ENCODE measurements at places on chromosomes 5 and 9. TPM values are rescaled to one million over a fixed set of nuclear protein-coding genes. Genes with fewer than 3 reads are reported as not detected.

- no peak for DNase-seq
Observed at GRCh38 chr9:123778232-123778902, 151.6 kb downstream of the DENND1A start.

GRCh38 chr9:133787754-133788025, 49.5 kb upstream of the SARDH start:
- DNase-seq: peak; percentile 69

DNA sequence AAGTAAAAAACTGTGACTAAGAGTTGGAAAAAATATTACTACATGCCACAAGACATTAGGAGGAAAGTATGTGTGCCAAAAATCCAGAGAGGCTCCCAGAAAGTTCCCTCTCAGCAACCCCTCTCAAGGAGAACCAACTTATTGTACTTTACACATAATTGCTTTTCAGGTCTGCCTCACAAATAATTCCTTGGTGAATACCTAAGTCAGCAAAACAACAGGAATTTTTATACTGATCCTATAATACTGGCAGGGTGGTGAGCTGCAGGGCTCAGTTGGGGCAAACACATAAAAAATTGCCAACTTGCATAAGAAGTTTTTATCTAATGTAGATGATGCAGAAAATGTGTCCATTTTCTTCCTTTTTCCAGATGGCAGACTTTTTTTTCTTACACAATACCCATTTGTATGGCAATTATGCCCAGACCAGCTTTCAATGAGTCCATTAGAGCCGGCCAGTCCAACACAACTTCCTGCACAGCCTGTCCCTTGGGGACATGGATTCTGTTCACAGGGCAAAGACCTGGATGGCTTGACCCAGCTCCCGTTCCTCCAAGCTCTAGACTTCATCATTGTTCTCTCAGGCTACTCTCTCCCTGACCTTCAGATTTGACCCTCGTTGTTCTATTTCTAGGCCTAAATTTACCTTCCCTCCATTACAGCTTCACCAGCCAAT, 31.3 kb downstream of the MARCHF3 start:
- no peak for DNase-seq

Gene PCDHB3
- 0.60 TPM for total RNA-seq

DNA sequence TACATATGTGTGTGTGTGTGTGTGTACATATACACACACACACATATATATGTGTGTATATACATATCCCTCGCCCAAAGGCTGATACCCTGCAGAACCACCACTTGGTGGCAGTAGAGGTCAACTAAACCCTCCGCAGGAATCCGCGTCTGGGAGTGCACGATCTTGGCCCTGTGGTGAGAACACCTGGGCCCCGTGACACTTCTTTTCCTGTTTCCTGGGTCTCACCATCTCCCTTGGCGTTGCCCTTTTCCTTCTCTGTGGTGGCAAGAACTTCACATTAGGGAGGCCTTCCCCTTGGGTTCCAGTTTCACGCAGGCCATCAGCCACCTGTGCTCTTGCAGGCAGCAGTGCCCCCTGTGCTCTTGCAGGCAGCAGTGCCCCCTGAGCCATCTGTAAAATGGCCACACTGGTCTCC, 8.2 kb downstream of the IL9 start:
- DNase-seq: peak; percentile 70

DNA sequence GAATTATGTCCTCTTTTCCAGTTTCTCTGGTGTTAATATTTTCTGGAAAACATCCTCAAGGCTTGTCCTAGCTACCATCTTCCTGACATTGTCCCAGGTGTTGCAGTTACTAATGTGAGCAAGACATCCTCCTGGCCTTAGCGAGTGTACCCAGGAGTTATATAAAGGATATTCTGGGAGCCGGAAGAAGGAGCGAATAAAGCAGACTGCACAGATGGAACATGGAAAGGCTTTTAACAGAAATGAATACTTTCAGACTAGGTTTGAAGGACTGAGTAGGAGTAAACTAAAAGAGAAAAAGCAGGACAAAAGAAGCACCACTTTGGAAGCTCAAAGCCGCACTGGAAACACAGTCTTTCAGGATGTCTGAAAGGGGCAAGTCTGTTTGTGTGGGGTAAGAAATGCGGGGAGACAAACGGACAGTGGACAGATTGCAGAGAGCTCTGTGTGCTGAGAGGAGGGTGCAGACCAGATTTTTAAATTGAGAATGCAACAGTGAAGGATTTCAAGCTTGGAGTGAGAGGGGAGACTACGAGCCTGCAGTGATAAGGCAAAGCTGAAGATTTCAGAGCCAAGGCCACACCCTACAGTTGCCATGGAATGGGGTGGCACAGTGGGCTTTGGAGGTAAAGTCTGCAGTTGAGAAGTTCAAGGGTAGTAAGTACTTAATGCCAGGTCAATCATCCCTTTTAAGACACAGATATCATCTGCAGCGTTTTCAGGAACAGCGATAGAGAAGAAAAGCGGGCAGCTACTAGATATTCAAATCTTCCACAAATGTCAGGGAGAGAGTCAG, 94.1 kb upstream of the TAF11L2 start:
- DNase-seq: no peak

DNA sequence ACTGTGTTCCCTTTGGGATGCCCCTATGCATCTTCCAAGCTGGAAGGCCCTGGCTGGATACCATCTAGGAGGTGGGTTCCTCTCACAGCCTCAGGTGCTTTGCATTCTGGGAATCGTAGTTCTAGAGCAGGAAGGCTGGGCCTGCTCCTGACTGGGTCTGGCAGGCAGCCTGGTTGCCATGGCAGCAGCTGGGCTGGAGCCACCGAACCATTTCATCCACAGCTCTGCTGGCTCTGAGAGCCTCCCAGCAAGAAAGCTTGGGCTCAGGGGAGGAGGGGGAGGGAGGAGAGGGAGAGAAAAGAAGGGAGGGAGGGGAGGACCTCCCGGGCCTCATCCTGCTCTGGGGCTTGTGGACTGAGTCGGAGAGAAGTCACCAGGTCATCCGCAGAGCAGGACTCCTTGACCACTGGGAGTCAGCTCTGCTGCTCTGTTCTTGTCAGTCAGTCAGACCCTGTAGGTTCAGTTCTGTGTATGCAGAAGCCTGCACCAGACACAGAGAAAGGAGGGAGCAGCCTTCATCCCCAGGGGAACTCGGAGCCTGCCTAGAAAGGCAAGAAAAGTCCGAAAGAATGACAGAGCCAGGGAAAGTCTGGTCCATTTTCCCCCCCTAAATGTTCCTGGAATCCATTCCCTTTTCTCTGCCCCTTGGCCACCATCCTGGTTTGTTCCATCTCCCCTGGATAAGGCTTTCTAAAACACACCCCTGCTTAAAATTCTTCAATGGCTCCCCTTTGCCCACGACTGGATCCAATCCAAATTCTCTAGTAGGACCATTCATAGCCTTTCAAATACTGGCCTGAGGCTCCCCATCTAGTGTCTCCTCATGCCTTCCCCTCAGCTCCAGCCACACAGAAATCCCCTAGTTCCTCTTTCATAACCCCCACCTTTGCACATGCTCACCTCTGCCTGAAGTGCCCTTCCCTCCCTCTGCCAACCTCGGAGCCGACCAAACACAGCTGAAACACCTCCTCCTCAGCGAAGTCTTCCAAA, 65.4 kb upstream of the ARAP3 start:
- DNase-seq: peak; percentile 54

Gene ADGRV1
- 0.22 TPM for total RNA-seq

GRCh38 chr5:151958111-151958510, 33.5 kb upstream of the GLRA1 start:
- DNase-seq: no peak

DNA sequence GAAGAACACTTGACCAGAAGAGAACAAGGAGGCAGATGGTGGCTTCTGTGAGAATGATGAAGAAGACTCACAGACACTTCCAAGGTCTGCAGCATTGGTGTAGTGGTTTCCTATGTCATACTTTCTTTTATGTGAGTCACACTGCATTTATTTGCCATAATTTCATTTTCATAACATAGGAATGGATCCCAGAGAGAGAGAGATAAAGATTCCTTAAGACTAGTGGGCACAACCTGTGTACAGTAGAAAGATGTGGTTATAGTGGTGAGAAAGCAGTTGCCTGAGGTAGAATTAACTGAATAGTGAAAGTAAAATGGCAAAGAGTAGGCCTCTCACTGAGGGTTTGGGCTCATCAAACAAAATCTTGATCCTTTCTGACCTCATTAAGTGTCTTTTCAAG, 7.6 kb upstream of the CCDC152 start:
- no peak for DNase-seq

Gene INSL6
- not detected for total RNA-seq

Gene PRRX2
- total RNA-seq: 0.44 TPM

DNA sequence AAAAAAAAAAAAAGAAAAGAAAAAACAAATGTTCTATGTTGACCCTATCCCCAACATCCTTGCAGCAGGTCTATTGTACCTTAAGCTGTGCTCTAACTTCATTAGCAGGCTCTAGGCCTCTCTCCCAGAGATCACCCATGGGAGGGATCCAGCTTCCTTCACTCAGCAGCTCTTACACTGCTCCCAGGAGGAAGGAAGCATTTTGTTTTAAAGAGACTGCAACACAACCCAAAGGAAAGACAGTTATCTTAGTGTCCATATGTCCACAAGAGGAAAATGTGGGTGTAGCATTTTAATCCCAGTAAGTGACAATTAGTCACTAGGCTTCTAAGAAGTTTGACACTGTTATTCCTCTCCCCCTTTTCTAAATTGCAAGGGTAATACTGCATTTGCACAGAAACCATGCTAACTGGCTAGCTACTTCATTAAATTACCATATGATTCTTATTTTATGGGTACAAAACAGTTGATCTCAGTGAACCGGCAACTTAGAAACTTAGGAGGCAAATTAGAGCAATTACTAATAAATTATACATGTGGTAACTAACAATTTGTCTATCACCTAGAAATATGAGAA, 58.8 kb downstream of the MARCHF3 start:
- peak; percentile 26 for DNase-seq
